Epithelial cell of alveolus of lung (primary cell): ENCODE measurements at places on chromosomes 16 and 17. TPM values are rescaled to one million over a fixed set of nuclear protein-coding genes. Genes with fewer than 3 reads are reported as not detected.

The RNF112 gene
- 1.6 and 6.9 TPM in 2 replicates for total RNA-seq

The KRT31 gene
- total RNA-seq: not detected in 2 replicates

The CEP295NL gene
- 0.13 TPM in 1 of 2 replicates, not detected in the other for total RNA-seq

The PHOSPHO1 gene
- total RNA-seq: 0.65 and 1.0 TPM in 2 replicates

The SHCBP1 gene
- total RNA-seq: 4.3 and 22.5 TPM in 2 replicates

The SOST gene
- not detected in 2 replicates for total RNA-seq

The PKMYT1 gene
- total RNA-seq: 12.6 and 30.1 TPM in 2 replicates

The NLRC5 gene
- total RNA-seq: 7.3 and 9.6 TPM in 2 replicates

The SNX20 gene
- not detected in 2 replicates for total RNA-seq

The CARD14 gene
- total RNA-seq: 0.16 TPM in 1 of 2 replicates, not detected in the other

The PDILT gene
- not detected in 2 replicates for total RNA-seq

The HP gene
- 1.9 TPM in 1 of 2 replicates, not detected in the other for total RNA-seq

The AXIN2 gene
- total RNA-seq: 2.6 and 3.6 TPM in 2 replicates

The PRKCB gene
- total RNA-seq: not detected in 2 replicates

The PROCA1 gene
- total RNA-seq: 0.39 and 3.8 TPM in 2 replicates

The CCL22 gene
- not detected in 2 replicates for total RNA-seq

The MYO15A gene
- 0.26 and 1.6 TPM in 2 replicates for total RNA-seq

The BCL6B gene
- 0.24 and 1.4 TPM in 2 replicates for total RNA-seq

The CCL4 gene
- total RNA-seq: not detected in 2 replicates

The SLFN13 gene
- 1.8 and 2.6 TPM in 2 replicates for total RNA-seq

The MILR1 gene
- 8.4 and 15.2 TPM in 2 replicates for total RNA-seq

The KIF18B gene
- total RNA-seq: 8.0 and 12.4 TPM in 2 replicates

The GAS2L2 gene
- total RNA-seq: not detected in 2 replicates

The FGF11 gene
- total RNA-seq: 2.1 and 7.3 TPM in 2 replicates
